ENCODE measurements at places on chromosomes 6 and 20. TPM values are rescaled to one million over a fixed set of nuclear protein-coding genes. Genes with fewer than 3 reads are reported as not detected.
A peak's percentile ranks its signal among the peaks of the same experiment; 100 is the strongest.

DNA sequence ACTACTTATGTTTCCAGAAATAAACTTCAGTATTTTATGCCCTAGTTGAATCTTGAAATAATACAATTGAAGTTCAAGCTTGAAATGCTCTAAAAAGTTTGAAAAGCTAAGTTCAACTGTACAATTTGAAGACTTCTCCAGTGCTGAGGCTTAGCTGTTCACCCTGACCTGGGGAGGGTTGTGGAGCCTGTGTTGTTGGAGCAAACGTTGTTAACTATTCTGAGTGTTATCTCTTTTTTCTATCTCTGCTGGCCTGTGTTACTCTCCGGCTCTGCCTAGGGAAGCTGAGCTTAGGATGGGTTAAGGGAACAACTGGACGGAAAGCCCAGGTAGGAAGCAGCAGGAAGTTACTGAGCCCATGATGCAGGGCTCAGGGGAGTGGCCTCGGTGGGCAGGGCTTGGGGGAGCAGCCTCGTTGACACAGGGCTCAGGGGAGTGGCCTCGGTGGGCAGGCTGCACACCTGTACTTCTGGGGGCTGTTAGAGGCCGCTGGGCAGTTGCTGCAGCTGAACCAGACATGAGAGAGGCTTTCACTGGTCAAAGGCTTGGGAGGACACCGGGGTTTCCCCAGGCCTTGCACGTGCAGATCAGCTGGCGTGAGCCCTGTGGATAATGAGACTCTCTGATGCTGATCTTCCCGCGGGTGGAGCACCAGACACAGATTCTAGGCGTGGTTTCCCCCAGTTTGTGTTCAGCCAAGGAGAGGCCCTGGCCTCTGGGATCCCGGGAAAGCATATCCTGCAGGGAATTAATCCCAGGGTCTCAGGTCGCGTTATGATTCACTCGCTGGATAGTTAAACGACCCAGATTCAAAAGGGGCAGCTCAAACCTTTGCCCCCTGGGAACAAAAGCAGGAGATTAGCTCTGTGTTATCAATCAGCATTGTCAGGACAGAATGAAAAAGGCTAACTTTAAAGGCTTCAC lies 58.9 kb downstream of the ERMARD start:
- H3K4me1 ChIP-seq, result no peaks in the 10 kb centered on the region
- no peak overlapping the region for H3K27ac ChIP-seq
- H3K27me3 ChIP-seq, result peaks cover 23% of the 10 kb centered on the region

BEND6 gene
- total RNA-seq, result 10.9 TPM

HUS1B gene
- total RNA-seq, result 0.79 TPM

ZDHHC14 gene
- 8.4 TPM for total RNA-seq

GRCh38 chr6:139872665-139873064 lies 498.2 kb upstream of the CITED2 start:
- no peak overlapping the region for H3K4me3 ChIP-seq
- H3K4me1 ChIP-seq, result peaks cover 22% of the 10 kb centered on the region
- no peak for DNase-seq
- H3K36me3 ChIP-seq, result no peaks in the 10 kb centered on the region
- H3K27ac ChIP-seq, result no peak overlapping the region

GRCh38 chr6:20978151-20978614 lies 443.9 kb downstream of the CDKAL1 start:
- no peaks in the 10 kb centered on the region for H3K27me3 ChIP-seq
- peaks cover 4% of the 10 kb centered on the region for H3K4me1 ChIP-seq
- H3K27ac ChIP-seq, result no peak overlapping the region
- H3K36me3 ChIP-seq, result peaks cover 2% of the 10 kb centered on the region
- no peak overlapping the region for H3K4me3 ChIP-seq

LHFPL5 gene
- not detected for total RNA-seq

GRCh38 chr6:44133981-44134711 lies 6.8 kb downstream of the TMEM63B start:
- no peak overlapping the region for H3K4me3 ChIP-seq
- peaks cover 5% of the 10 kb centered on the region for H3K36me3 ChIP-seq
- H3K27ac ChIP-seq, result no peak overlapping the region
- DNase-seq, result no peak

GRCh38 chr6:45448417-45449389 lies 71.0 kb upstream of the SUPT3H start:
- DNase-seq, result no peak
- H3K4me3 ChIP-seq, result no peak overlapping the region
- H3K4me1 ChIP-seq, result peaks cover 64% of the 10 kb centered on the region
- no peaks in the 10 kb centered on the region for H3K27me3 ChIP-seq
- peaks cover 5% of the 10 kb centered on the region for H3K36me3 ChIP-seq
- H3K27ac ChIP-seq, result no peak overlapping the region

GRCh38 chr6:83057705-83058321 lies 7.8 kb downstream of the UBE3D start:
- H3K4me1 ChIP-seq, result peaks cover 5% of the 10 kb centered on the region
- H3K27ac ChIP-seq, result no peak overlapping the region
- H3K4me3 ChIP-seq, result no peak overlapping the region

DNA sequence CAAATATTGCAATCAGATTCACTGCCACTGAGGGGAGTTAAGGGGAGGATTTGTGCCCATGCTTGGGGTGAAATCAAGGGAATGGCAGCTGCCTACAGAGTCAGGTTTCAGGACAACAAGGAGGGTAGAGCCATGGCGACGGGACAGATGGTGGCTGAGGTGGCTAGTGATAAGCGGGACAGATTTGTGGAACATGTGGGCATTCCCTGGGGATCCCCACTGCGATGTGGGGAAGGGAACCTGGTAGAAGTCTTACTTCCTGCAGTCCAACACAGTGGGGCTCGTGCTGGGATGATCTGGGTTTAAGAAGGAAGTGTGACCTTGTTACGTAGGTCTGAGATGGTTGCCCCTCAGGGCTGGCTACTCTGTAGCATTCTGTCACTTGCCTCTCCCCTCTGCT lies 292.0 kb upstream of the JARID2 start:
- H3K4me1 ChIP-seq, result no peaks in the 10 kb centered on the region
- no peak overlapping the region for H3K4me3 ChIP-seq
- no peaks in the 10 kb centered on the region for H3K27me3 ChIP-seq
- DNase-seq, result no peak
- peaks cover 2% of the 10 kb centered on the region for H3K36me3 ChIP-seq
- no peak overlapping the region for H3K27ac ChIP-seq

DNA sequence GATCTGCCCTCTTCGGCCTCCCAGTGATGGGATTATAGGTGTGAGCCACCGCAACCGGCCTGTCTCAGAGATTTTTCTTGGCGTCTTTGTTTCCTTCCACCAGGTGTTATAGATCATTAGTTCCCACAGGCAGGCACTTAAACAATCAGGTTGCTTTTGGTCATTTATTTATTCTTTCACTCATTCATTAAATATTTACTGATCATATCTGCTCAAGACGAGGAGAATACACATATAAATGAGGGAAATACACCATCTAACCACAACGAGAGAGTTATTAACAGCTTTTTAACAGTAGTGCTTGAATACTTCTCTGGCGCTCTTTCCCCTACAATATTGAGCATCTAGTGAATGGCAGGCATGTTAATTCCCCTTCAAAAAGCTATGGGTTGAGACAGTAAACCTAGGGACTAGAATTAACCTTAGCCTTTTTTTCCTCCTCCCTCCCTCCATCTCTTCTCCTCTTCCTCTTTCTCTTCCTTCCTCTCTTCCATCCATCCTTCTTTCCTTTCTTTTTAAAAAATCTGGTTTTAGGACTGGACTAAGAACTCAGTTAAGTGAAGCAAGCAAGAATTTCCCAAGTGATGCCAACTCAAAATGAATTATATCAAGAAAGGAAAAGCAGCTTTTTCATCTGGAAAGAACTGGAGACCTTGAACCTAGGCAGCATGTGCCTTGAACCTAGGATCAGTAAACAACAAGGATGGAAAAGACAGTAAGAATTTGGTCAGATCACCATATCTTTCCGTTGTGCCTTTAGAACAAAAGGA lies 41.1 kb upstream of the RFPL4B start:
- no peaks in the 10 kb centered on the region for H3K36me3 ChIP-seq
- no peak overlapping the region for H3K4me3 ChIP-seq
- H3K27me3 ChIP-seq, result no peaks in the 10 kb centered on the region
- peaks cover 17% of the 10 kb centered on the region for H3K4me1 ChIP-seq
- H3K27ac ChIP-seq, result no peak overlapping the region

FNDC1 gene
- total RNA-seq, result 10.5 TPM

DNA sequence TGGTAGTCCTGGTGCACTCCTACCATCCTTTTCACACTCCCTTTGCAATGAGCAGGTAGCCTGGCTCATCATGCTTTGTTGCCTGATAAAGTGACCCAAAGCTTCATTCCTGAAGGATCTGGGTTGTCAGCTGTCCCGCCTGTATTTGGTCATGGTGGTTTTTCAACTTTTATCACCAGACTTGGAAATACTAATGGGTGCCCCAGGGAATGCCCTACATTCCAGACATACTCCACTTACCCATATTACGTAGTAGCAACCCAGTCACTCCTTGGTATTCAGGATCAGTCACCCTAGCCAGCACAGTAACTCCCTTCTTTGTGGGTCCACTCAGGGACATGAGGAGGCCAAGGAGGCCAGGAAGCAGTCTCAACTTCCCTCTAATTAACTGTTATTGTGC lies 199.2 kb downstream of the MAFB start:
- no peak for DNase-seq
- peaks cover 3% of the 10 kb centered on the region for H3K27me3 ChIP-seq
- H3K4me1 ChIP-seq, result peaks cover 14% of the 10 kb centered on the region
- no peaks in the 10 kb centered on the region for H3K36me3 ChIP-seq
- H3K27ac ChIP-seq, result no peak overlapping the region
- H3K4me3 ChIP-seq, result no peak overlapping the region

DNA sequence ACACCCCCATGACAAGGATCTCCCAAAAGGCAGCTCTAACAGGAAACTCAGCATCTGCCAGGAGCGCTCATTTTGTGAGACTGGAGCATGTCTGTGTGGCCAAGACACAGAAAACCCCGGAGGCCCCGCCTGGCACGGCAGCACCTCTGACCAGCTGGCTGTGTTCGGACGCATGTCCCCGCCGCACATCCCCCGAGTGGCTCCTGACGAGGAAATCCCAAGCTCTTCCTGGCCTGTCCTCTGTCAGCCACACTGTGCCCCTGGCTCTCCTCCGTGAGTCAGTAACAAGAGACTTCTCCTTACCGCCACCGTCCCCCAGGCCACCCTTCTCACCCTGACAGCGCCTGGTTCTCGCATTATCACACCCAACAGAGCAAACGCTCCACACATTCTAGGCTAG lies 14.4 kb downstream of the SLC2A4RG start:
- H3K27ac ChIP-seq, result no peak overlapping the region
- H3K36me3 ChIP-seq, result peaks cover 3% of the 10 kb centered on the region
- H3K4me1 ChIP-seq, result no peaks in the 10 kb centered on the region
- no peaks in the 10 kb centered on the region for H3K27me3 ChIP-seq
- DNase-seq, result no peak

KCNK15 gene
- 0.59 TPM for total RNA-seq

DNA sequence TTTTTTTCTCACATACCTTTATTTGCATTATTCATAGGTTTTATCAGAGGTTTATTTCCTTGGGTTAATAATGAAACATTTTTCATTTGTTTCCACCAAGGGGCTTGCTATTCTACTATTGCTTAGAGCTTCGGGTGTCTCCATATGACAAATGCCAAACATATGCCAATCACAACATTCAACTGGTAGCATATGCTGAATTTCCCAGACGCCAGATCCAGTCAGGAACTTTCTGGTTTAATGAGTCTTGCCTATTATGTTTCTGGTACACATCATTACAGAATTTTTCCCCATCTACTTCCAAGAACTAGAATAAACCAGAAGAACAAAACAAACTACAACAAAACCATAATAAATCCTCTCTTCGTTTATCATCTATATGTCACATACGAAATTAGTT lies 180.7 kb downstream of the PRKN start:
- no peak overlapping the region for H3K27ac ChIP-seq
- H3K4me1 ChIP-seq, result peaks cover 4% of the 10 kb centered on the region
- DNase-seq, result no peak
- no peak overlapping the region for H3K4me3 ChIP-seq
- H3K27me3 ChIP-seq, result no peaks in the 10 kb centered on the region

DNA sequence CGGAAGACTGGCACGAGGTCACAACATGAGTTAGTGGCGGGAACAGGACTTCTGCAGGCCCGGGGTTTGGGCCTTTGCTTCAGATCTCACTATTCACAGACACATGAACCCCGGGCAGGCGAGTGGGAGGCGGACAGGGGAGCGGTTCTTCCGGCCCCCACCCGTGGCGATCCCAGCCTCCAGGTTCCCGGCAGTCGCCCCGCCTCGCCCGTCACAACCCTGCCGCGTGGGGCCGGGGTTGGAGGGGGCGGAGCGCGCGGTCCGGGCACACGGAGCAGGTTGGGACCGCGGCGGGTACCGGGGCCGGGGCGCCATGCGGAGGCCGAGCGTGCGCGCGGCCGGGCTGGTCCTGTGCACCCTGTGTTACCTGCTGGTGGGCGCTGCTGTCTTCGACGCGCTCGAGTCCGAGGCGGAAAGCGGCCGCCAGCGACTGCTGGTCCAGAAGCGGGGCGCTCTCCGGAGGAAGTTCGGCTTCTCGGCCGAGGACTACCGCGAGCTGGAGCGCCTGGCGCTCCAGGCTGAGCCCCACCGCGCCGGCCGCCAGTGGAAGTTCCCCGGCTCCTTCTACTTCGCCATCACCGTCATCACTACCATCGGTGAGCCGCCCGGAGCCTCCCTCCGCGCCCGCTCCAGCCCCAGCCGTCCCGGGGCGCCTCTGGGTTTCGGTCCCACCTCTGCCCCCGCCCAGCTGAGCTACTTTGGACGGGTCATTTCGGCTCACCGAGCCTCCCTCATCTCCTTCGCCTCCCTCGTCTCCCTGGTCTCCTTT lies at the start of gene KCNK15:
Gene KCNK15 (plus strand): TSS at position 268 of the 769 bp plus-strand sequence. CDS start 46 bp downstream, at position 314.
- no peaks in the 10 kb centered on the region for H3K36me3 ChIP-seq
- DNase-seq, result no peak
- no peak within 1 kb of the TSS for H3K27ac ChIP-seq

CD40 gene
- total RNA-seq, result not detected

SLA2 gene
- not detected for total RNA-seq

DNA sequence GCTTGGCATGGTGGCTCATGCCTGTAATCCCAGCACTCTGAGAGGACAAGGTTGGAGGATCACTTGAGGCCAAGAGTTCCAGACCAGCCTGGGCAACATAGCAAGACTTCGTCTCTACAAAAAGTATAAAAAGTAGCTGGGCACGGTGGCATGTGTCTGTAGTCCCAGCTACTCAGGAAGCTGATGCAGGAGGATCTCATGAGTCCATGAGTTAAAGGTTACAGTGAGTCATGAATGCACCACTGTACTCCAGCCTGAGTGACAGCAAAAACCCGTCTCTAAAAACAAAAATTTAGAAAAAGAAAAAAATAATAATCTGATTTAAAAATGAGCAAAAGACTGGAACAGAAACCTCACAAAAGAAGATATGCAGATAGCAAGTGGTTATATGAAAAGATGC lies 279.7 kb downstream of the RNGTT start:
- peak overlapping the region; percentile 70 for H3K27ac ChIP-seq
- H3K4me3 ChIP-seq, result no peak overlapping the region
- peaks cover 5% of the 10 kb centered on the region for H3K36me3 ChIP-seq
- no peaks in the 10 kb centered on the region for H3K27me3 ChIP-seq

TSBP1 gene
- total RNA-seq, result not detected

DNA sequence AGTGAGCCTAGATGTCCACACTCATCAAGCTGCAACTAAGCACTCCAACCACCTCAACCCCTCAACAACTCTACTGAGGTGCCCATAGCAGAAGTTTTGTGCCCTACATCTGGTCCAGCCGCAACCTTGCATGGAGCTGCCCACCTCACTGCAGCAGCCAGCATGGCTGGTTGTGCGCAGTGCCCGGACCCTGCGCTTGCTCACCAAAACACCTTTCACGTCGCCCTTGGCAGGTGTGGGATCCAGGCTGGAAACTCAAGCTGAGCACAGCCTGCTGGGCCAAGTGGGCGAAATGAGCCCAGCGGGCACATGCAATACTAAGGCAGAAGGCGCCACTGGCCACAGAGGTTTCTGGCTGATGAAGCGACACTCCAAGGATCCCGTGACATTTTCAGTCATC lies 902.4 kb downstream of the TBC1D32 start:
- H3K27me3 ChIP-seq, result no peaks in the 10 kb centered on the region
- no peak overlapping the region for H3K4me3 ChIP-seq
- no peaks in the 10 kb centered on the region for H3K36me3 ChIP-seq
- H3K4me1 ChIP-seq, result no peaks in the 10 kb centered on the region

SLC35B2 gene
- total RNA-seq, result 83.1 TPM
